ENCODE measurements at places on chromosomes 2 and 18.

DNA sequence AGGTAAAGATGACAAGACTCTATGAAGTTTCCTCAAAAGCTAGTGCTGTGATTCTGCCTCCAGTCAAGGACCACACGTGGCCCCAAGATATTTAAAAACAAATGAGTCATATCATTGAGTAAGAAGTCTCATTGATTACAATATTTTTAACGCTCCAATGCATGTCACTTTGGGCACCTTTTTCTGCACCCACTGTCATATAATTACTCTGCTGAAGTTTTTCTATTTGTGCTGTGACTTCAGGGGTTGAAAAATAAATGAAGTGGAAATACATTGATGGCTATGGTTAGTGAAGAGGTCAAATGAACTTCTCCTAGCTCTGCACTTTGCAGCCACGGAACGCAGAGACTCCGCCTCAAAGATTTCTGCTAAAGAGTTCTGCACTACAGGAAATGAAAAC is 344.3 kb upstream of the KYNU start:
- DNase-seq, result no peak

DNA sequence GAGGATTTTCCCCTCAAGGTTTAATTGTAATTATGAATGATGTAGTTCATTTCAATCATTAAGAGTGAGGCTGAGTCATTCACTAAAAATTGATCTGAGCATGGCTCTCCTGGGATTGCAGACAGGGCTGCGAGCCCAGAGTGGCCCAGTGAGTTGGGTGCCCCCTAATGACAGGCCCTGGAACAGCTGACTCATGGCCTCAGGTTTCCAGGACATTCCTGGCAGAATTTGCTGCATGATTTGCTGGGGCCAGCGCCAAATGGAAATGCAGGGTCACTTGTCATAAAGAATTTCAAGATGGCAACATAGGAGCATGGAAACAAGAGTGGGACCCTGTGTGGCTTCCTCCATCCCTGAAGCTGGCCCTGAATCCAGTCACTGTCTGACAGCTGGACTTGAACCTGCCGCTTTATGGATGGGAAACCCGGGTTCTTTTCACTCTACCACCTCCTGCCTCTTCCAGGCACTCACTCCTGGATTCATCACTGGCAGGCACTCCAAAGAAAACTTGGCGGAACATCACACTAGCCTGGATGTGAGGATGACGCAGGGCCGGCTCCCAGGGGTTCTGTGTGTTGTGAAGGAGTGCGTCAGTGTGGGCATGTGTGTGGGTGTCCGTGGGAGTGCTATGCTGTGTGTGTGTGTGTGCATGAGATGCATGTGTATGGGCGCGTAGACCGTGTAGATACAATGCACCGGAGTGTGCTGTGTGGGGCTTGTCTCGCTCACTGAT is 15.2 kb downstream of the OTOF start:
- peak; percentile 65 for DNase-seq

DNA sequence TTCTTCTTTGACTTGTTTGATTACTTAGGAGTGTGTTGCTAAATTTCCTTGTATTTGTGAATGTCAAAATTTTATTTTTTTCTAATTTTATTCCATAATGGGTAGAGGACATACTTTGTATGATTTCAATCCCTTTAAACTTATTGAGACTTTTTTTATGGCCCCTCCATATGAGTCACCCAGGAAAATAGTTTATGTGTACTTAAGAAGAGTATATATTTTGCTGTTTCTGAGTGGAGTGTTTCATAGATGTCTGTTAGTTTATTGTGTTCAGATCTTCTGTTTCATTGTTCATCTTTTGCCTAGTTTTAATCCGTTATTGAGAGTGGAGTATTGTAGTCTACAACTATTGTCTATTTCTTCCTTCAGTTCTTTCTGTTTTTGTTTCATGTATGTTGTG is 81.9 kb downstream of the EPB41L5 start:
- no peak for DNase-seq

DNA sequence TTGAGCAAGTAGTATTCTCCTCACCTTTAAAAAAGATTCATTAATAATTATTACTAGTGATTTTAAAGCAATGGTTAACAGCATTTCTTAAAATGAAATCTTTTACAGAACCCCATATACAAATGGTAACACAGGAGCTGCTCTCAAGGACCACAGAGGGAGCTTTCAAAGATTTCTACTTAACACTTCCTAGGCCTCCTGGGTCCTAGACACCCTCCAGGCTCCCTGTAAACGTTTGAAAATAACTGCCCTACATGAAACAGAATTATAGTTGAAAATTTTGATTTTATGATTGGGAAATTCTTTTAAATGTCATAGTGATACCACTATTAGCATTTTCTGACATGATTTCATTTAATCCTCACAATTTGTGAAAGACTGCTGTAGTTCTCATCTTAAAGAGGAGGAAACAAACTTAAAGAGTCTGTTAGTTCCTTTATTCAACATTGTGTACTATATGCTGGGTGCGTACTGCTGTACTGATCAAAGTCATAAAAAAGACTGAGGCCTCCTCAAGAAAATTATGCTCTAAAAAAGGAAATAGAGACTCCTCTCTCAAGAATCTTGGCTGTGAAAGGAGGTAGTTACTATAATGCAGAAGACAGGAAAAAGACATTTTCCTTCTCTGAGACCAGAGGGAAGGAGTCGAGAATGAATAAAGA is 10.6 kb downstream of the CUL3 start:
- no peak for DNase-seq

DNA sequence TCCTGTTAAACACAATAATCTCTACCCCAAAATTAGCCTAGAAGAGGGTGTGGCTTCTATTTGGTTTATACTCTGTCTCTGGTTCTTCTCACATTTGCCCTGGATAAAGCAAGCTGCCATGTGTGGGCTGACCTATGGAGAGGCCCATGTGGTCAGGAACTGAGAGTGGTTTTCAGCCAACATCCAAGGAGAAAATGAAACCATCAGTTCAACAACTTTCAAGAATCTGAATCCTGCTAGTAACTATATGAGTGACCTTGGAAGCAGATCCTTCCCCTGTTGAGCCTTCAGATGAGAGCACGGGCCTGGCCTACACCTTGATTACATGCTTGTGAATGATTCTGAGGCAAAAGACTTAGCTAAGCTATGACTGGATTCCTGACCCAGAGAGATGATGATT is 11.5 kb upstream of the TRIB2 start:
- DNase-seq, result no peak

DNA sequence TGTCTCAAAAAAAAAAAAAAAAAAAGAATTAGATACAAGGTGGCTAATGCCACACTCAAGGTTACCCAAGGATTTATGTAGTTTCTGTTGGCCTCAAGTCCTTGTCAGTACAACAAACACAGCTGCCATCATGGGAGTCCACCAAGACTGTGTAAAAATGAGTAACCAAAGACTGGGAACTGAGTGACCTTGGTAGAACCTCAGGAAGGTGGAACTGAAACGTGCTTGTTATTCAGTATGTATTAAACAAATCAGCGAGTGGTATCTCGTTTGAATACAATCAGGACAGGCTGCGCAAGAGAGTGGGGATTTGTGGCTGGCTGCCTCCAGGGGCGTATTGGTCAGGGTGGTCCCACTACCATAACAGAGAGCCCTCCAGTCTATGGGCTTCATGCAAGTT is 1.6 kb upstream of the SFTPB start:
- no peak for DNase-seq

DNA sequence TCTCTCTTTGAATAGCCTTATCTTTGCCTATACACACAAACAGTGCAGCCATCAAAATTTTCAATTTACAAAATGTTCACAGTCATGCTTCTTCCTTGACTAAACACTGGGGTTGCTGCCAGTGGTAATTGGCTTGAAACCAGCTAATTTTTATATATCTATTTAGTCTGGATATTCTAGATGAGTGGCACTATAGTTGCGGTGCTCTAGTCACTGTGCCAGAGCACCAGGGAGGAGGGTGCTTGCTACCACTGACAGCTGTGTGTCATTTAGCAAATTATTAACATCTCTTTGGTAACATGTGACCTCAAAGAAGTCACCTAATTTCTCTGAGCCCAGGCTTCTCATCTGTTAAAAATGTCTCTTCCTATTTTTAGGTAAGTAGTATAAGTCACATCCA is 130.4 kb downstream of the MEIS1 start:
- DNase-seq, result no peak

GRCh38 chr2:27118525-27119329 is at the start of gene CGREF1:
Gene CGREF1, minus strand, starts transcription at chr2:27119128. Its CDS starts 14,762 bp downstream, at chr2:27104366.
- DNase-seq, result no peak

DNA sequence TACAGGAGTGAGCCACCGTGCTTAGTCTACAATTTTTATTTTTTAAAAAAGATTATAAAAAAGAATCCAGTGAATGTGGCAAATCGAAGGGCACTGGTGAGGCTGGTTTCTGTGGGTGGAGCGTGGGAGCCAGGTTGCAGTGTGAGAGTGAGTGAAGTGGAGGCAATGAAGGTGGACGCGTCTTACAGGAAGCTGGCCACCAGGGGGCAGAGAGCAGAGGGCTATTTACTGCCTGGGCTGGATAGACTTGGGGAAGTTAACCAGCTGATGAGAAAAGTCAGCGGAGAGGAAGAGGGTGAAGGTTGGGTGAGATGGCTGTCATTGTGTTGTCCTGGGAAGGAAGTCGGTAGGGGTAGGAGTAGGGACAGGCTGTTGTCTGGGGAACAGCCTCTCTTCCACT is 6.8 kb downstream of the SCTR start:
- DNase-seq, result peak; percentile 30

DNA sequence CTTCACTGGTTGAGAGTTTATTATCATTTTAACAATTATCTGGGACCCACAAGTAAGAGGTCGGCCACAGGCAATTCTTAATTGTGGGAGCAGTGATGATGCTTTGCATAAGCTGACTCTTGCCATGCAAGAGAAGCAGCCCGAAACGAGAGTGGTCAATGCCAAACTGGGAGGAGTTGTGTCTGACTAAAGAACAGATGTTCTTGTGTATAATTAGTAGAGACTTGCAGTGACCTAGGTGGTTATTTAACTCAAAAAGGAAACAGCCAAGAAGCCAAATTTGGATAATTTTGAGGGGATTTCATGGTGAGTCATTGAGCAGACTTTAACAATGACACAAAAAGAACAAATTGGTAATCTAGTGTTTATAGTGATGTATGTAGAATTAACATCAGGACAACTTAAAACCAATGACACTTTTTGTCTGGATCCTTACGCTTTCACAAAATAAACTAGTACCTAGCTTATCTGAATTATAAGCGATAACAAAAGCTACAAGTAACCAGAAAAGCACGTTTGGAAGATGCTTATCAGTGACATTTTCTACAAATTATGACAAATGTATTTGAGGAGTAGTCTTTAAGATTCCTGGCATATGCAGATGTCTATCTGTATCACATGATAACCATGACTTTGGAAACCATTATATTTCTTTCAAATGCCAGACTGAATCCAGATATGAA is 184.7 kb upstream of the DLGAP1 start:
- DNase-seq, result no peak

DNA sequence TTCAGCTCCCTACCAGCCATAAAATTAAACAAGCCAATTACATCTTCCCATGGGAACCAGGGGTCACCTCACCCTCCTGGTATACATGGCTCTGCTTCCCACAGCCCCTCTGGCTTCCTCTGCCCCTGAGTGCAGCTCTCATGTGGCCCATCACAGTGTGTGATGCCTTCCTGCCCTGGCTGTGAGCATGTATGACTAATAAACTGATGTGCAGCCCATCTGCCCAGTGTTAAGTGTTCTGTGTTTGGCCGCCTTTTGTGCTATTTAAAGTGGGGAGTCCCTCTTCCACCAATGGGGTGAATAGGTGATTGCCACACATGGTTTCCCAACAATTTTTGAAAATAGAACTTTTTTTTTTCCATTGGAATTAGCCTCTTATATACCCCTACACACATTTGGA is 87.7 kb upstream of the PIEZO2 start:
- DNase-seq, result no peak

GRCh38 chr2:158730621-158731140 is 64.4 kb upstream of the DAPL1 start:
- DNase-seq, result no peak

DNA sequence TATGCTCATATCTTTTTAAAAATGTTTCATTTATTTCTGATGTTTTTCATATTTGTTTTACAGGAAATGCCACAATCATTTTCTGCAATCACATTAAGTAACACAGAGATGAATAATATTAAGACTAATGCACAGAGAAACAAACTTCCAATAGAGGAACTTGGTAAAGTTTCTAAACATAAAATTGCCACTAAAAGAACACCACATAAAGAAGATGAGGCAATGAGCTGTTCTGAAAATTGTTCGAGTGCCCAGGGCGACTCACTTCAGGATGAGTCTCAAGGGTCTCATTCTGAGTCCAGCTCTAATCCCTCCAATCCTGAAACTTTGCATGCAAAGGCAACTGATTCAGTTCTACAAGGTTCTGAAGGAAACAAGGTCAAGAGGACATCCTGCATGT is 70.4 kb downstream of the APLF start:
- DNase-seq, result no peak

- DNase-seq, result no peak
These were observed 429 bp downstream of the C2orf76 start for GRCh38 chr2:119366161-119366648.

DNA sequence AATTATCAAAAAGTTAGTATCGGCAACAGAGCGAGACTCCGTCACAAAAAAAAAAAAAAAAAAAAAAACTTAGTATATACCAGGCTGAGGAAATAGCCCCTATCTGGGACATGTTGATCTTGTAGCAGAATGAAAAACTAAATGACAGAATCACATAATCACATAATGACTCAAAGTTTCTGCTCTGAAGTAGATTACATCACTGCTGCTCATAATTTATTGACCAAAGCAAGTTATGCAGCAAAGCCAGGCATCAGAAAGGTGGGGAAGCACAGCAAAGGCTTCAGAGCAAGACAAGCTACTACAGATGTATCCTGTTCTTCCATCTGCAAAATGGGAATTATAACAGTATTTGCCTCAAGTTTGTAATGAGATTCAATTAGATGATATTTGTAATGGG is 68.1 kb downstream of the BOD1L2 start:
- no peak for DNase-seq

GRCh38 chr2:157421331-157421944 is 22.5 kb downstream of the CYTIP start:
- DNase-seq, result no peak

DNA sequence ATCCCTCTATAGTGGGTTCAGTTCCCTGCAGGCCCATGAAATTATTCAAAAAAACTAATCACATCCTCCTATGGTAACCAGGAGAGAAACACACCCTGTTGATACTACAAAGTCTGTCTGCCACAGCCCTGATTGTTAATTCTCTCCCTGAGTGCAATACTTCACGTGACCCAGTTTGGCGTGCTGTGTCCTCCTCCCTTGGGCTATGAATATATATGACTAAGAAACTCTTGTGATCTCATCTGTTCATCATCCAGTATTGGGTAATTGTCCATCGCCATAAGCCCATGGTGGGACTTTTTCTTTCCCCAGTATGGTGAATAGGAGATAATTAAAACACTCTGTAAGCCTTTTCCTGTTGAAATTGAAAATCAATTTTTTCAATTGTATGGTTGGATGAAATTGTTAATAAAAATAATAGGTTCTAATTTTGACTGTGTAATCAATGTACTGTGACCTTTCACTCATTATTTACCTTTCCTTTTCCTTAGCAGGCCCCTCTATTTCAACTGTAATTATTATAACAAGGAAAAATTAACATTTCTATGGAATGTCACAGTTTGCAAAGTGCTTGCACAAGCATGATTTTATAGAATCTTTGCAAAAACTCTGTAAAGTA is 1822.6 kb downstream of the SUCLG1 start:
- no peak for DNase-seq

- no peak for DNase-seq
These were observed 367.2 kb downstream of the MTX2 start for GRCh38 chr2:176636401-176636800.
